ELR (cell line): ENCODE measurements at places on chromosomes 1 and 21.

DNA sequence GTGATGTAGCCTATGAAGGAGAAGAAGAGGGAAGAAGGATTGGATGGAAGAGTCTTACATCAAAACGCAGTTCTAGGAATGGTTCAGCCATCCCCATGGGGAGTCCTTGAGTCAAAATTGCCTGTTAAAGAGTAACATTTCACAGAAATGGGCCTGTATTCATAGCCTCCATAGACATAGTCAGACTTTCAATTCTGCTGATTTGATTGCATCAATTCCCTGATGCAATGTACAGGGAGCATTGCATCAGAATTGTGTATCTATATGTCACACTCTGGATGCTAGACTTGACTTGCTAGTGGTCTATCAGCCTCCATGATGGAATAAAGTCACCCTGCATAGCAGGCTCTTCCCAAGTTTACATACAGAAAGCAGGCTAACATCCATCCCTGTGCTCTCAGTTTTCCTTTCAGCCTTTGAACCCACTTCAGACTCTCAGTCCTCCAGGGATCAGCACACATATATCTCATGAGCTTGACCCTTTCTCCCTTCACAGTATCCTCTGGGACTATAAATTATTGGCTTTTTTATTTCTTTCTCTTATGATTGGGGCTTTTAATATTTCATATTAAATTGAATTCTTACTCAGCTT is 1111.7 kb upstream of the B3GALT2 start:
- DNase-seq = no peak

DNA sequence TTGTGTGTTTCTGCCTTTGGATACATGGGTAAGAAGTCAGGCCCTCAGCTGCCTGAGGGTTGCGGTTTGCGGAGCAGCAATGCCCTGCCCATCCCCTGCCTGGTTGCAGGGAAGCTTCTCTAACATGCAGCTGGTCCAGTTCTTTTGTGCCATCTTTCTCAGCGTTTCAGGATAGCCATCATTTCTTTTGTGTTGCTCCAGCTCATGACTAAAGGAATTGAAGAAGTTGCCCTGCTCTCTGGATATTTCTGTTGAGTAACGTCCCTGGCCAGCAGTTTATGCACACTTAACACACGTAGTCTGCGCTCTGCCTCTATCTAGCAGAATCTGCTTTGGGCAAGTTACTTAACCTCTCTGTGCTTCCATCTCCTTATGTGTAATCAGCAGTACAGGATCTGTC is 62.1 kb downstream of the DOP1B start:
- DNase-seq = no peak

- peak; percentile 90 for DNase-seq
These were observed 72.5 kb downstream of the RPS6KC1 start for GRCh38 chr1:213123536-213123935.

DNA sequence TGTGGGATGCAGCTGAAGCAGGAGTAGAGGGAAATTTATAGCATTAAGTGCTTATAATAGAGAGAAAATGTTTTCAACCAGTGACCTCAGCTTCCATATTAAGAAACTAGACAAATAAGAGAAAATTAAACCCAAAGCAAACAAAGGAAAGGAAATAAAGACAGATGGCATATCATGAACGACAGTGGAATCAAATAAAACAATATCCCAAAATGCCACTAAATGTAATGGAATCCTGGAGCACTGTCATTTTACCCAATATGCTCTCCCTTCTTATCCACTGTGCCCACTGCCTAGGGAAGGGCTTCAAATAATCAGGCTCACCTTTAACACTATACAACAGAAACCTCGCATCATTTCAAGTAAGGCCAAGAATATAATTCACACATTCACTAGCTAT is 12.4 kb upstream of the CCN1 start:
- DNase-seq = no peak

- DNase-seq = peak; percentile 72
These were observed 88.6 kb upstream of the LYPLAL1 start for GRCh38 chr1:219085082-219085481.

DNA sequence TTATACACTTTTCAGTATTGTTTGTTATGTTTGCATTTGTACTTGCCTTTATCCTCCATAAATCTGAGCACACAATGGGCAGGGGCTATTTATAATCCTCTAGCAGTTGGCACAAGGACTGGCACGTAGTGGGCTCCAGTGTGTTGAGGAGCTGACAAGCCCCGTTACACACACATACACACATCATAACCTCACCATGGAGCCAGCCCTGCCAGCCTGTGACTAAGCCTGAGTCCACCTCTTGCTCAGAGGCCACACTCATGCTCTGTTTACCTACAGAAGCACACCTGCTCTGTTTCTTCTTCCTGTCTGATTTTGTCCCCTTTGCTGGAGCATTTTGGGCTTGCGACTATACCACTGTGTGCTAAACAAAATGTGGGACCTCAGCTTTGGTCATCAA is 64.5 kb upstream of the SPATA6 start:
- no peak for DNase-seq

DNA sequence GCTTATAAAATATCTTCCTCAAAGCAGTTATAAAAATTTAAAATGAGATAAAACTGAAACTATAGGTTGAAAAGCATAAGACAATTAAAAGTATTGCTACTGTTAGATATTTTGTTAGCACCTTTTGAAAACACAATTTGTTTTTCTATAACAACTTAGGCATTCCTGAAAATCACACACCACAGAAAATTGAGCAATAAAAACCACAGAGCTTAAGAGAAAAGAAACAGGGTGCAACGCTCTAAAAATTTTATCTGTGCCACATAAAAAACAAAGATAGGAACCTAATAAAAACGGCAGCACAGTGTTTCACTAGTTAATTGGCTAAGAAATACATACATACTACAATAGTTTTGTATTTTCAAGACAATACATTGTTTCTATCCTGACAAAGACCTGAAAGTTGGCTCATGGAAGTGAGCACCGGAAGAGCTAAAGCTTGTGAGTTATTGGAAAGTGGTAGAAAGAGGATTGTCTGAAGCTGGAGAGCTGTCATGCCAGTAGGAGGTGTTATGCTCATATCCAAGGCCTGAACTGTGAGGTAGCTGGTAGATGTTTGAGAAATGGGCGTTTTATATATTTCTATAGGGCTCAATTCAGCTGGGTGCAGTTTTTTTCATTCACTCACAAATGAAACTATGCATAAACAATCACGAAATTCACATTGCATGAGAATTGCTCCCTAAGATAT is 45.8 kb downstream of the RGS7 start:
- peak; percentile 39 for DNase-seq
